ENCODE measurements at places on chromosomes 4 and X.
A peak's percentile ranks its signal among the peaks of the same experiment; 100 is the strongest.

DNA sequence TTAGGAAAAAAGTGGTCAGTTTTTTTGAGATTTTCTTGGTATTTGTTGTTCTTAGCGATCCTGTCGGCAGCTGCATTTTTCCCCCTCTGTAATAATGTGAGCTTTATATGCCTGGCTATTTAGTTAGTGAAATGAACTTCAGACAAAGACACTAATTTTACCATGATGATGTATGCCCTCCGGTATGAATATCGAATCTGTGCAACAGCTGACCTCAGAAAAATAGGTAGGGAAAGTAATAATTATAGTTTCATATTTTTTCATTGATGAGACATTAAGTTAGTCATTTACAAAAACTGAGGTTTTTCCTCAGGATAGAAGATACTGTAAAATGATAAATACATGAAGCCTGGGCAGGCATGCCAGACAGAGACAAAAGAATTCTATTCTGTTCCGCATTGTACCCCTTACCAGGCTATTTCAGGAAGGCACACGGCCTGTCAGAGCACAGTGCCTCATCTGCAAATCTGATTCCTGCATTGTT, 155.8 kb downstream of the SHROOM3 start:
- no peak for DNase-seq

GRCh38 chrX:41556958-41557357, 109.8 kb downstream of the NYX start:
- no peak for DNase-seq

DNA sequence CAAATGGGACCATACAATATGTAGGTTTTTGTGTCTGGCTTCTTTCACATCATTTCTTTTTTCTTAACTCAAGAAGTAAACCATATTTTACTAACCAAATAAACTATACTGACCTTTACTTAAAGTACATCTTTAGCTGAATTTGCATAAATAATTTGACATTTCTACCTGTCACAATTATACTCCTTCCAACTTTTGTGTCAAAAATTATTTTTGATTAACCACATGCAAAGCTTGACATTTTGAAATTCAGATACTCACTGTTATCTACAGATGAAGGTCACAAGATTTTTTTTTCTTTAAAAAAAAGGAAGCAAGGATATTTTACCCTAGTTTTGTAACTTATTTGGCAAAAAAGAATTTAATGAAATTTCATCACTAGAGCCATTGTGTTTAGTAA, 12.0 kb upstream of the RAB9A start:
- no peak for DNase-seq

DNA sequence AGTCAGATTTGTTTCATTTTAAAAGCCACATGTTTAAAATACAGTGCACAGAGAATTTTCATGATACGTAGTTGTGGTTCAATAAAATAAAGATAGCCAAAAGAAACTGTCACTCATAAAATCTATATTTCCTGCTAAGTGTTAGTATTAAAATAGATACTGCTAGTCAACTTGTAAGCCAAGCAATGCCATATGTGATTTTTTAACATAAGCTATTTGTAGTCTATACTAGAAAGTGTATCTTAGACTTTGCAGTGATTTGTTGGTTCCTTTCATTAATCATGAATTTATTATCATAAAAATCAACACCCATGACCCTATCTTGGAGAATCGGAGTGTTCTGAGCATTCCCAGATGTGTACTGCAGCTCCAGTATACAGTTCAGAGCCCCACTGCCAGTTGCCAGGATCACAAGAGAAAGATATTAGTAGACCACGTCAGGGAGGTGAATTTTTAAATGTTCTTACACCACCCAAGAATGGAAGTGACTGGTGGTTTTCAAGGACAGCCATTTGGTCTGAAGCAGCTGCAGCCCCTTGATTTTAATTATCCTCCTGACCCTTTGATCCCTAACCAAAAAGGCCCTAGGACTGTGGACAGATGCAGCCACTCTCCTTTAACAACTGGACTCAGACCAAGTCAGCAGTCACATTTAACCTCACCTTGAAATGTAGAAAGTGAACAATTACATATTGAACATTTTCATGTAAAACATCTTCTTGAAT, 163.1 kb downstream of the PALLD start:
- DNase-seq = no peak

DNA sequence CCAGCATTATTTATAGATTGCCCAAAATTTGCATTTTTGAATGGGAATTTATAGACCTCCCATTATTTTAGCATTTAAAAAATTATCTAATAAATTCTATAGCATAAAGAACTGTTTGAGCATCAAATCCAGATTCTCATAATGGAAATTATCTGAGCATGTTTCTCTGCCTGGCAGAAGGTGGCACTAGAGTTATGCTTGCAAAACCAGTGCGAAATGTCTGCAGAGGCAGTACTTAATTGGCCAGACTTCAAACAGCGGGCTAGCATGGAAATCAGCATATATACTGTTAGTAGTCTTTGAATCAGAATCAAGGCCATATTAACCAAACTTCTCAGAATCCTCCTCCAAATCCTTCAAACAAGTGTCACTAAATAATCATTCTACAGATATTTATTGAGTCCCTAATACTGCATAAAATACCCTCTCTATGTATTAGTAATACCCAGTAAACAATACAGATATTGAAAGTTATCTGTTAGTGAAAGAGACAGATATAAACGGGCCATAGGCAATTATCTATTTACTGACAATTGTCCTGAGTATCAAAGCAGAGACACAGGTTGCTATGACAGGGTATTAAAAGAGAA, 78.7 kb upstream of the DCLK2 start:
- peak; percentile 59 for DNase-seq

DNA sequence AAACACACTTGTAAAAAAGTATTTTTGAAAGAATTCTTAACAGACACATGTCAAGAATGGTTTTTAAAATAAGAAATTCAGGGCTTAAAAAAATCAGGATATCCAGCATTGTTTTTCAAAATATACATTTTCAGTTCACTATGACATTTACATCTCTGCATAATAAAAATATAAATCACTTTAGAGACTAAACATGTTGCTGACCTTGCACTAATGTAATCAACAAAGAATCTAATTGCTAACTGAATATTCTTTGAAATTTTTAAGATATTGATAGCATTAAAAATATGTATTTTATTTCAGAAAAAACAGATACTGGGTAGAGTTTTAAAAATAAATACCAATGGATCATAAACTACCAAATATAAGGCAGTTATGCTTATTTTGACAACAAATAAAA, 26.4 kb downstream of the RPS6KA6 start:
- no peak for DNase-seq

DNA sequence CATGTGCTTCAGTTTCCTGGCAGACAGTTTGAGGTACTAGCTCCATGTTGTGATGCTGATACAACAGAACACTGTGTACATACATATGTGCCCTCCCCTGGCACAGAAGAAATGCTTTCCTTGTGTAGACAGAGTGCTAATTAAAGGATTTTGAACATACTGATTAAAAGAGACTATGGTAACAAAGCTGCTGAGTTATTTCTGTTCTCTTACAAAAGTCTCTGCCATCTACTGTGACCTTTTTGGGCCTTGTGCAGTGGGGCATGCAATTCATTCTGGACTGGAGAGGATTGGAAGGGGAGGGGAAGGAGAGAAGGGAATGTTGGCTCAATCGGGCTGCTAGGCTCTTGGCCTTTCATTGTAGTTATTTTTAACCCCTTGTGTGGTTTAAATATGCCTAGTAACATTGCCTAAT, 6.0 kb downstream of the PDLIM5 start:
- no peak for DNase-seq

DNA sequence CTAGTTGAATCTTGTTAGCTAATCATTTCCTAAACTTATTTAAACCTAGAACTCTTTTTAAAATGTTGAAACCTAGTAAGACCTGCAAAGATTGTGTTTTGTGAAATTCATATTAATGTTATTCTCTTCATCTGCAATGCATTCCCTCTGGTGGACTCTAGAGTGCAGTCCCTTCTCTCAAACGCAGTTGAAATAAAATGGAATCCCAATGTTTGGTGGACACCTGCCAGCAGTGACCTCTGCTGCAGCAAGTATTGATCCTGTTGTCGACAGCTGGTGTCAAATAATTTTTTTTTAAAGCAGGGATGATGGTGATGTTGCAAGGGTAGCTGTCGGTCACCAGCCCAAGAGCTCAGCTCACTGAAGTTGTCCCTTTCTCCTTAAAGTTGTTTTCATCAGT, 492.0 kb downstream of the ZIC3 start:
- no peak for DNase-seq

DNA sequence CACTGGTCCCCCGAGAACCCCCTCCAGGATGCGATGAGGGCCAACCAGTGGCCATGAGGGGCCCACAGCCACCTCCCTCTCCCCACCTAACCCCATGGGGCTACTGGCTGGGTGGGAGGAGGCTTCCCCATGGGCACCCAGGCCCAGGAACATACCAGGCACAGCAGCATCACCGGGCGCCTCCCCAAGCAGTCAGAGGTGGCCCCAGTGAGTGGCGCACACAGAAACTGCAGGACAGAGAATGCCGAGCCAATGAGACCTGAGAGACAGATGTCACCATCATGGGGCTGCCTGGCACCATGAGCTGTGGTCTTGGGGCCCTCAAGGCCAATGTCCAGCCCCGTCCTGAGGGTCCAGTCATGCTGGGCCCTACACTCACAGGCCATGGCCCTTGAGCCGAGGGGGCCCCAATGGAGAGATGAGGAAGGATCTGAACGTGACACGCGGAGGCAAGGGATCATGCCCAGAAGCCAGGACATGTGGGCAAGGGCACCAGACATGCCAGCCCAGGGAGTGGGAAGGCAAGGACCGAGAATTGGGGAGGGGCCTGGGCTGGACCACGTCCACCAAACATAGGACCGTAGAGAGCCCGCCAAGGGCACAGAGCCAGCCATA, 30.1 kb downstream of the NOP14 start:
- DNase-seq = peak; percentile 57

DNA sequence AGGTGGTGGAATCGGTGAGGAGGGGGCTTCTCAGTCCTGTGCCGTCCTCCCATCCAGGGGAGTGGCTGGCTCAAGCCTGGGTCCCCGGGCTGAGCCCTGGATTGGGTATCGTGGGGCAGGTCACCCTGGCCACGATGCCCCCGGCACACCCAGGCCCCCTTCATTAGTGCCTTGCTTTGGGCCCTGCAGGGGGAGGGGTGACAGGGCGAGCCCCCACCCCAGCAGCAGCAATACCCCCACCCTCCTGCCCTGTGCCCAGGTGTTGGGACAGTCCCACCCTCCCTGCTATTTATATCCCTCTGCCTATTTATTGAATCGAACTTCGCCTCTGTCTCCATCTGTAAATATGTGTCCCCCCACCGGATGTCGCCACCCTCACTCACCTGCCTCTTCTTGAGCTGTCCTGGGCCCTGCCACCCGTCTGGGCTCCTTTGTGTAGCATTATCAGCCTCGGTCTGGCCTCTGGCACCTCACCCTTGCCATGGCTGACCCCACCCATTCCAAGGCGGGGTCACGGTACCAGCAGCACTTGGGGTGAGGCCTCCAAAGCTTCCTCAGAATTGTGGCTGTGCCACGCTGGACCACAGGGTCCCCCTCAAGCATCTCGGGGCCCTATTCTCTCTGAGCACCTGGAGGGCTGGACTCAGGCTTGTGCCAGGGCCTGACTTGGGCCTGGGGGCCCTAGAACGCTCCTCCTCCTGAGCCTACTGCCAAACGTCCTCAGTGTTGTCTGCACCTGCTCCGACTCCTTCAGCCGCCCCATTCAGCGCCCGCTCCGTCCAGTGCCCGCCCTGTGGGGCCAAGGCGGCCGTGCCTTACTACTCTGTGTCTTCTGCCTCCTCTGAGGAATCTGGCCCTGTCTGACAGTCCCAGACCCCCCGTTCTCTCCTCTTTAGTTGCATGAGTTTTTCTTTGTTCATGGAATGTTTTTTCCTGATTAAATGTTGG, 6.1 kb downstream of the LAGE3 start:
- DNase-seq = no peak

- no peak for DNase-seq
Measured at GRCh38 chrX:16042980-16043379, 80.4 kb upstream of the GRPR start.

GRCh38 chr4:74097631-74098426, 1.2 kb downstream of the CXCL2 start:
- DNase-seq = no peak

DNA sequence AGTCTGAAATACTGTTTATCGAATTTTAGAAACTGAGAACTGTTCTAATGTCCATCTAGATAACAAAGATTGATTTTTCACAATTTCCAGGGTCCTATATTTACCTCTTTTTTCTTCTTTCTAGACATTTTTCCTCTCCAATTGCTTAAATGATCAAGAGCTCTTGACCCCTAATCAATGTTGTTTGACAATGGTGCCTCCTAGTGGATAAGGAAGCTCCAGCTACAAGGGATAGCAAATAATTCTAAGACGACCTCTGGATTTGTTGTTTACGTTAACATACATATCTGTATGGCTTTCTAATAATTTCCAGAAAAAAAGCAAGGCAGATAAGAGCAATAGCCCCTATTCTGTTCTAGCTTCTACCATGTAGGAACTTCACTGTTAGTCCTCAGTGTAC, 35.8 kb downstream of the GPR82 start:
- no peak for DNase-seq

DNA sequence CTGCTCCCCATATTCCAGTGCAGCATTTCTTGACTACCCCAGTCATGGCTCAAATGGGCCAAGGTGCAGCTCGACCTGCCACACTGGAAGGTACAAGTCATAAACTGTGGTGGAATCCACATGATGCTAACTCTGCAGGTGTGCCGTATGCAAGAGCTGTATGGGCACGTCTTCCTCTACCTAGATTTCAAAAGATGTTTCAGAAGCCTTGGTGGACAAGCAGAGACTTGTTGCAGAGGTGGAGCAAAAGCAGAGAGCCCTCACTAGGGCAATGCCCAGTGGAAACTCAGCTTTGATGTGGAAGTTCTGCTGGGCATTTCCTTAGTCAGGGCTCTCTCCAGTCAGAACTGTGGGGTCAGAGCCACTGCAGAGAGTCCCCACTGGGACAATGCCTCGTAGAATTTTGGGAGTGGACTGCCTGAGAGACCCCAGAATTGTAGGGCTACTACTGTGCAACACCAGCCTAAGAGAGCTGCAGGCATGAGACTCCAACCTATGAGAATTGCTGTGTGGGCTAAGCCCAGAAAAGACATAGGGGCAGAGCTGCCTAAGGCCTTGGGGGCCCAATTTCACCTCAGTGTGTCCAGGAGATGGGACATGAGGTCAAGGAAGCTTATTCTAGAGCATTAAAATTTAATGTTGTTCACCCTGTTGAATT, 65.7 kb downstream of the BEX3 start:
- no peak for DNase-seq

DNA sequence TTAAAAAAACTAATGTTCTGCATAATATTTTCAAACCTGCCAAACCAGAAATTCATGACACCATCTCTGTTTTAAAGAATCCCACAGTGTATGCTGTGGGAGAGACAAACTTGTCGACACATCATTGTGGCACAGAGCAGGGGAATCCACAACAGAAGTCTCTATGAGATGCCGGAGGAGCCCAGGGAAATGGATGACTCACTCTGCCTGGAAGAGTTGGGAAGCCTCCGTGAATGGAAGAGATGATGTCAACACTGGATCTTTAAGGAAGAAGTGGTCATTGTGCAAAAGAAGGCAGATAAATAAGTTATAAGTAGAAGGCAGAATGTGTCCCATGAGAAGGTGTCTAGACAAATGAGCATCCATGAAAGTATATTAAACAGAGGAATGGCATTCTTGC, 595.1 kb downstream of the RAB28 start:
- peak; percentile 83 for DNase-seq

Measured in islet precursor cell (in vitro differentiated cells).